ENCODE measurements at places on chromosomes 13 and 19.
A peak's percentile ranks its signal among the peaks of the same experiment; 100 is the strongest.

- DNase-seq: no peak
Measured at GRCh38 chr19:41930926-41931592, 2.8 kb upstream of the ERFL start.

- DNase-seq: no peak
Measured at GRCh38 chr19:6828698-6829633, 56.5 kb downstream of the VAV1 start.

DNA sequence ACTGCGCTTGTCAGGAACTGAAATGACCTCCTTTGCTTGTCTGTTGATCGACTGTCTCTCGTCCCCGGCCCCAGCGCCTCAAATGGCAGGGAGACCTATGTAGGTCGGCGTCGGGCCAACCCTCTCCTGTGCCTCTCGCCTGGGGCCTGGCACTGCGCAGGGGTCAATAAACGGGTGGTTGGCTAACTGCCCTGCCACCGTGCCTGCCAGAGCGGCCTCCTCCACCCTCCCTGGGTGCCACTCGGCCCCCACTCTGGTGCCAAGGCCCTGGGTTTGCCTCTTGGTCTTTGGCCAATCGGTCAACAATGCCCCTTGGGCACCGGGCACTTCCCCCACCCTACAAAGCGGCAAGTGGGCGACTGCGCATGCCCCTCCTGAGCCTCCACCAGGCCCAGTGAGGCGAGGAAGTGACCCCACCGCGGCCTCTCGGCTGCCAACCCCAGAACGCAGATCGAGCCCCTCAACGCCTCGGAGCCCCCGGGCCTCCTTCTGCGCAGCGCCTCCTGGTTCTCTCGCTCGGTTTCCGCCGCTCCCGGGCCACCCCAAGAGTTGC, 1.1 kb downstream of the KEAP1 start:
- no peak for DNase-seq

GRCh38 chr13:29887686-29888085, 37.3 kb upstream of the UBL3 start:
- DNase-seq: no peak

DNA sequence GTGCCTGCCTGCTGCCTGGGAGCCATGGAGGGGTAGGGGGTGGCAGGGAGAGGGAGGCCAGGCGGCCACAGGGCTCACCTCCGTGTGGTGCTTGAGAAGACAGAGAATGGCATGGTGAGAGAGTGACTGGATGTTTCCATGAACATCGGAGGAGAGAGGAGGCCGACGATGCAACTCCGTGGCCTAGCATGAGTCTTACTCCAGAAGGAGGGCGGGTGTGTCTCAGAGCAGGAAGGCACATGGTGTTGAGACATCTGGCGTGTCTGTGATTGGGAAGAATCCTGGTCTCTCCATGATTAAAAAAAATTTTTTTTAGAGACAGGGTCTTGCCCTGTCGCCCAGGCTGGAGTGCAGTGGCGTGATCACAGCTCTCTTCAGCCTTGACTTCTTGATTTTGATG, 5.1 kb downstream of the IRGC start:
- no peak for DNase-seq

DNA sequence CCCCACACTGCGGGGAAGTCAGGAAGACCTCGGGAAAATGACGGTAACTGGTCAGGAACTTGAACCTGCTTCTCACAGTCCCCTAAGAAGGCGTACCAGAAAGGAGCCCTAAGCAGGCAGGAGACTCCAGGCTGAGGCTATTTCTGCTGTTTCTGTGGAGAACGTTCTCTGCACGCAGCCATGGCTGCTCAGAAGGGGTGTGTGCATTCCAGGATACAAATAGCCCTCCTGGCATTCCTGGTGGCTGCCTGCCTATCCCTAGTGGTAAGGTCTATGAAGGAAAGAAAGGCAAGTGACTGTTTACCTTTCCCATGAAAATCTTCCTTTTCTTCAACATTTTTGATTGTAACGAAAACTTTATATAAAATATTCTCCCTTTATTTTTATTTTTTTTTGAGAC, 2.5 kb downstream of the SGCG start:
- DNase-seq: no peak

- no peak for DNase-seq
Measured at GRCh38 chr13:25660996-25661395, 289.2 kb downstream of the ATP8A2 start.

DNA sequence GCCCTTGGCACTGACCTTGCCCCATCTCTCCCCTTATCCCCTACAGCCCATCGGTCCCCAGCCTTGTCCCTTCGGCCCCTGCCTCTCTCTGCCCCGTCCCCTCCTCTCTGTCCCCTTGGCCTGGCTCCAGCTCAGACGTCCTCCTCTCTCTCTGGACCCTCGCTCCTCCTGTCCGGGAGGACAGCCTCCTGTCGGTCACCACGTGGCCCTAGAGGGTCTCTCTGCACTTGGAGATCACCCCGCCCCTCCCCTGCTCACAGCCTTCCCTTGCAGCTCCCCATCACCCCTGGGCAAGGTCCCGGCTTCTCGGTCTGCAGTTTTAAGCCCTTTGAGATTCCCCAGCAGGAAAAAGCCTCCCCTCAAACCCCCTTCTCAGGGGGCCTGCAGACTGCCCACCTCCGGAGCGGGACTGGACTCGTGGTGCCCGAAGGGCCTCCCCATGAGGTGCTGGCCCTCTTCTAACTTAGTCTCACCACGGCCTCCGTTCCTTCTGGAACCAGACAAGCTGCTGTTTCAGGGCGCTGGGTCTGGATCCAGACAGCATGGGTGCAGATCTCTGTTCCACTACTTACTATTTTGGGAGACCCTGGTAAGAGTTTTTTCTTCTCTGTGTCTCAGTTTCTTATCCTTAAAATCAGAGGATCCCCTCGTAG, 3.3 kb upstream of the KLK15 start:
- DNase-seq: no peak

DNA sequence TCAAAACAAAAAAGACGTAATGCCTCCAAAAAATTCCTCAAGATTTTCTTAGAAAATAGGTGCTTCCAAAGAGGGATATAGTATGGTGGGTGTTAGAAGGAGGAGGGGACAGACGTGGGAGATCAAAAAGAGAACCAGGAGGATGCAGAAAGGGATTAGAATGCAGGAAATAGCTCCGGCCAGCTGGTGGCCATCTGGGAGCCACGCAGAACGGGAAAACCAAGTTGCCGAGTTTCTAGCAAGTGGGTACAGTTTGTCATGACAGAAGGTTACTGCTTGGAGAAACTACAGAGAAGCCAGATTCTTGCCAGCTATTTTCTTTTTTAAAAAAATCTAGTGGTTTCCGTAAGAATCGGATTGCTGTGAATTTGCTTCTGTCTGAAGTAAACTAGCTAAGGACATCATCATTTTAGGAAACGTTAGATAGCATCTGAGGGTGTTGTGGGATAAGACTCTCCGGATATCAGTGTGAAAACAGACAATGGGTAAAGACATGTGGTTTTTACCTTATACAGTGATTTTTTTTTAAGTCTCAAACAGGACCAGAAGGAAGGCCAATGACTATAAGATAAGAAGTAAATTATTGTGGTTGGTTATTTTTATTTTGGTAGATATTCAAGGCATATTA, 104.9 kb downstream of the HSPH1 start:
- no peak for DNase-seq

DNA sequence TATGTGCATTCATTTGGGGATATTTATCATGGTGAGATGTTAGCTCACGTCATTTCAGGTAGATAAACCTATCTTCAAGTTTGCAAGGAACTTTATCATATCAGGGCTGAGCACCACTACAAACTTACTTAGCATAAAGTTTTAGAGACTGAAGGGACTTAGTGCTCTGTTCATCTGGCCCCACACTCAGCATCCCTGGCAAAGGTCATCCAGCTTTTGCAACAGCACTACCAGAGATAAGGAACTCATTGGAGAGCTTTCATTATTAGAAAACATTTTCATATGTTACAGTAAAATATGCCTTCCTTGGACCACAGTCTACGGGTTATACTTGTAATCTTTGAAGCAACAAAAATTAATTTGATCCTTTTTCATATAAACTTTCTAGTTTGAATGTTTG, 263.4 kb downstream of the POU4F1 start:
- no peak for DNase-seq

- DNase-seq: no peak
Measured at GRCh38 chr13:108777421-108778420, 148.3 kb downstream of the MYO16 start.

DNA sequence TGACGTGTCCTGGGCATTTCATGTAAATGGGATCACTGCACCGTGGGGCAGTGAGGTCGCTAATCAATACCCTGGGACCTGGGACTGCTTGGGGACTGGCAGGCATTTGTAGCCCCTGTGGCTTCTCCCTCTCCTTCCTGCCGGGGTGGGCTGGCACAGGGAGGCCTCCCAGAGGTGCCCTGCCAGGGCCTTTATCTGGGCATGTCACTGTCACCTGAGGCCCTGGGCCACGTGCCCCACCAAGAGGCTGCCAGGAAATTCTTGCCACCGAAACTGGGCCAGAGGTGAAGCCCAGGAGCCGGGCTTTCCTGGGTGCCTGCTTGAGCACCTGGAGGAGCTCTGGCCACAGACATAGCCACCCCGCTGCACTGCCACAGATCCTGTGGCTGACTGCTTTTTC, 1.8 kb upstream of the NMRK2 start:
- no peak for DNase-seq

GRCh38 chr19:16336571-16336970, 11.9 kb downstream of the KLF2 start:
- DNase-seq: no peak

GRCh38 chr13:105908586-105908985, 626.9 kb downstream of the EFNB2 start:
- no peak for DNase-seq

- DNase-seq: no peak
Measured at GRCh38 chr13:111636804-111637203, 316.4 kb downstream of the TEX29 start.

GRCh38 chr13:52810011-52810410, 38.4 kb downstream of the PCDH8 start:
- no peak for DNase-seq

GRCh38 chr19:13507053-13507611, 853 bp upstream of the CACNA1A start:
- no peak for DNase-seq

- no peak for DNase-seq
Measured at GRCh38 chr13:80524447-80525215, 183.7 kb upstream of the SPRY2 start.

DNA sequence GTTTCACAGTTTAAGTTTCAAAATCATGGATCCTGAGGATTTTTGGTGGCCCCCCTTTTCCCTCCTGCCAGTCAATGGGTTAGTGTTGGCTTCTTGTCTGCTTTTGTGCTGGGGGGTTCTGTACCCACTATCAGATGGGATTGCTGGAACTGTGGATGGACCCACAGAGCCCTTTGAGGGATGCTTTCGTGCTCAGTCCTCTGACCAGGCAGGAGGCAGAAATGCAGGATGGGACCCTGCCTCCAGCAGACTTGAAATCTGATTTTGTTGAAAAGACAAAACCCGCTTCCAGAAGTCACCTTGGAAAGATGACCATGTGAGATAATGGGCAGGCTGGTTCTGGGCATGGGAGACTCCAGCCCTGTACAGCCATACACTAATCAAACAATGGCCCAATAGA, 408.9 kb downstream of the ZNF536 start:
- DNase-seq: no peak

- peak; percentile 18 for DNase-seq
Measured at GRCh38 chr13:96822895-96823294, 171.4 kb downstream of the OXGR1 start.

DNA sequence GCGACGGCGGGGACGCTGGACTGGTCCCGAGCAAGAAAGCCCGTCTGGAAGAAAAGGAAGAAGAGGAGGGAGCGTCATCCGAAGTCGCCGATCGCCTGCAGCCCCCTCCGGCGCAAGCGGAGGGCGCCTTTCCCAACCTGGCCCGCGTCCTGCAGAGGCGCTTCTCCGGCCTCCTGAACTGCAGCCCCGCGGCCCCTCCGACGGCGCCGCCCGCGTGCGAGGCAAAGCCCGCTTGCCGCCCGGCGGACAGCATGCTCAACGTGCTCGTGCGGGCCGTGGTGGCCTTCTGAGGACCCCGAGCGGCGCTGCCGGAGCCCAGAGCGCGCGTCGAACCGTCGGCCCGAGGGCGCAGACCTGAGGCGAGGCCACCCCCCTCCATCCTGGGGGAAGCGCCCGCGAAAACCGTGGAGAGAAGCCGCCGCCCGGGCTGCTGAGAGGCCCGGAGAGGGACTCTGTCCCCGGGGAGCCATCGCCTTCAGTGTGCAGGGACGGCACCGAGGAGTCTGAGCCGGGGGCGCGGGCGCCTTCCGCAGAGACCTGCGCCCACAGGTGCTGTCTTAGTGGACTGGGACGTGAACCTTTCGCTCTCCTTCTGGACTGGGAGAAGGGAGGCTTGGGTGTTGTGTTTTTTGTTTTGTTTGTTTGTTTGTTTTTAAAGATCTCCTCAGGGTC, 3.5 kb downstream of the IER2 start:
- DNase-seq: no peak

GRCh38 chr19:35476149-35476548, 14.1 kb downstream of the KRTDAP start:
- no peak for DNase-seq

- no peak for DNase-seq
Measured at GRCh38 chr19:51552996-51553725, 17.9 kb upstream of the ZNF175 start.

DNA sequence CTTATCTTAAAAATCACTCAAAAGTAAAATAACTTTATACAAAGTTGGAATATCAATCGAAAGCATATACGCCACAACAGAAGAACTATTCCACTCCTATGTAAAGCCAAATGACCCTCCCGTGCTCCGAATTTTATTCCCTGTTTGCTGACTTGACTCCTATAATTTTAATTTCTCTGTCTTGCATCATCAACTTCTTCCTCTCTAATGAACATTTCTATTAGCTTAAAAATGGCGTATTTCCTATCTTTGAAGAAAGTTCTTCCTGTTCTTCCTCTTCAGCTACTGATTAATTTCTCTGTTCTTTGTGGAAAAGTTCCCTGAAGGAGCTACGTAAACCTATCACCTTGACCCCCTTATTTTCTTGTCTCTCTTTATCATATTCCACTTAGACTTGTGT, 389.3 kb downstream of the LMO7 start:
- no peak for DNase-seq

- DNase-seq: no peak
Measured at GRCh38 chr13:78806457-78806856, 147.5 kb upstream of the OBI1 start.

- DNase-seq: no peak
Measured at GRCh38 chr13:45859705-45860104, 8.2 kb upstream of the SIAH3 start.

- no peak for DNase-seq
Measured at GRCh38 chr19:57305056-57305455, 15.2 kb upstream of the ZNF543 start.
